ENCODE measurements at places on chromosomes 3 and 15.

- DNase-seq, result no peak
Observed at GRCh38 chr3:11390411-11391131, 118.4 kb downstream of the ATG7 start.

GRCh38 chr3:58824285-58824684, 157.7 kb upstream of the FAM3D start:
- peak; percentile 22 for DNase-seq

DNA sequence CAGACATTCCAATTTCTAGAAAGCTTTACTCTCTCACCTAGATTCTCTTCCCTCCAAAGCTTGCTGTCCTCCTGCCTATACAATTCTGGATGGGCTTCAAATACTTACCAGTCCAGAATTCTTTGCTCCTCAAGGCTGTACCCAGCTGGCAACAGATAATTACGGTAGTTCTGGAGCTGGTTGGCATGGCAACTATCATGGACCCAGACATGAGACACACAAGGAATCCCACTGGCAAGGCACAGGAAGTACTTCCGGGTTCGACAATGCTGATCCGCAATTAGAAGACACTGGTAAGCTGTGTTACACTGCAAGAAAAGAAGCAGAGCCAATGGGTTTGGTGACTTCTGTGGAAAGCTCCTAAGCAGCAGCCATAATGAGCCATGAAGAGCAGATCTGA, 37.9 kb downstream of the TUBGCP4 start:
- no peak for DNase-seq

GRCh38 chr3:164470471-164470870, 607.8 kb downstream of the SI start:
- DNase-seq, result no peak

- DNase-seq, result no peak
Observed at GRCh38 chr15:40271685-40272484, 11.0 kb downstream of the ANKRD63 start.

GRCh38 chr3:3806856-3807255, 7.6 kb downstream of the LRRN1 start:
- no peak for DNase-seq

DNA sequence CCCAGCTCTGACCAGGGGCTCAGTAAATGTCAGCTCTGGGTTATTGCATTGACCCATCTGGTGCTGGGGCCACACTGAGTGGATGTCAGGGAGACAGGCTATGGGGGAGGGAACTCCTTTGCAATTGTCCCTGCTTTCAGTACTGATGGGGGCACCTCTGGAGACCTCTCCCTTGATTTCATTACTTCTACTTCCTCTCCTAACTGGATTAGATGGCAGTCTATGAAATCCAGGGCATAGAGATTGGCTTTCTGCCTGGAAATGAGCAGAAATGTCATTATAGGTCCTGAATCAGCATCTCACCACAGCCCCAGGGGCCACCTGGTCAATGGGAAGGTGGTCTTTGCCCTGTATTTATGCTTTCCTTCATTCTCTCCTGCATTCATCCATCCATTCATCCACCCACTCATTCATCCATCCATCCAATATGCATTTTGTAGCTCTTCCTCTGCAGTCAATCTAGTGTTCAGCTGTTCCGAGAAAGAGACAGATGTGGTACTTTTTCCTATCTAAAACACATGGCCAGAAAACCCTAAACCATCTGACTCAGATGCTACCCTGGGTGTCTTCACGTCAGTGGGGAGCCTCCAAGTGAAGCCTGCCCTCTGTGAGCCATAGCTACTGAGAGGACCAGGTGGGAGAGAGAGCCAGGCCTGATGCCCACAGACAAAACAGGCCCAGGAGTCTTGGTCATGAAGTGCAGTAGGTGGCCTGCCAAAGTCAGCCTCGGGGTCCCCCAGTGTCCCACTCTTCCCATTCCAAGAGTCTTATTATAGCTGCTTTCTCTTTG, 57.1 kb downstream of the CCDC33 start:
- no peak for DNase-seq

DNA sequence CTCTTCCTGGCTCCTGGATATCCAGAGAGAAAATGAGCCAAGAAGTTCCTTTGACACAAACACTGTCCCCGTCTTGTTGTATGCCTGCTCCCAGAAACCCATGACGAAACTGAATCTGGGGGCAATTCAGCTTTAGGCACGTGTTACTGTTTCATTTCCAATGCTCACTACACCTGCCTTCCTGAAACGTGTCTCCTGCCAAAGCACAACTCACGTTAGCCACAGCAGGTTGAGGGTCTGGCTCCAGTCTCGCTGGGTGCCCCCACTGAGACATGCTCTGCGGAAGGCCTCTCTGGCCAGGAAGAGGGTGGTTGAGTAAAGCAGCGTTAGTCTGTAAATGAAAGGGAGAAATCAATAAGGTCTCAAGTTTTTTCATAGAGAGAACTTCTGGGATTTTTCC, 6.7 kb downstream of the RFT1 start:
- DNase-seq, result no peak

GRCh38 chr15:51621155-51621765, 1.3 kb downstream of the DMXL2 start:
- DNase-seq, result no peak

- no peak for DNase-seq
Observed at GRCh38 chr15:54033869-54034458, 55.7 kb downstream of the UNC13C start.

GRCh38 chr3:53040351-53040820, 5.5 kb downstream of the SFMBT1 start:
- no peak for DNase-seq

DNA sequence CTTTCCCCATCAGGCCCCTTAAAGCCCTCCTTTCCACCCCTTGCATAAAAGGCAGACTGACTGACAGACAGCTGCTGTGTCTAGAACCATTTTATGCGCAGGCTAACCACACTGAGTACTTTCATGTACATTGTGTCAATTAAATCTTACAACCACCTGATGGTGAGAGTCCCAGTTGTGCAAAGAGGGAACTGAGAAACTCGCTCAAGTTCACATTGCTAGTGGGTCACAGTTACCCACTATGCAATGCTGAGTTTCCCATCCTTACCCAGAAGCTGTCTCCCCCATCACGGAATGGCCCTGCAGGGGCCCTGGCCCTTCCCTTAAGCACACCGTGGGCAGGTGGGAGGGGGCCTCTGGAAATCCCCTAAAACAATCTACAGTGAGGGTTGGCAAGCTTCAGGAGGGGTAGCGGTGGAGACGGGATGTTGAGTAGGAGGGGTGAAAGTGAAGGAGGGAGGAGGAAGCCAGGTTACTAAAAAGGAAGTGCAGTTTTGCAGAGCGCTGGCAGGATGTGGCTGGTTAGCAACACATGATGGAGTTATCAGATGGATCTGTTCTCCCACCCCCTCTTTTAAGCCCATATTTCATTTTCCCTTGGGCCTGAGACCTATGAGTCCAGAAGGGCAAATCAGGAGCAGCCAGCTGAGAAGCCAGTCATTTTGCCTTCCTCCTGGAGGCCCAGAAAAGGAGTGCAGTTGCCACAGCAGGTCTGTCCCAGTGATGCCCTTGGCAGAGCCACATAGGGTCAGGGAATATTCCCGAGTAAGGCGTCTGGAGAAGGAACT, 30.0 kb downstream of the STARD5 start:
- no peak for DNase-seq

DNA sequence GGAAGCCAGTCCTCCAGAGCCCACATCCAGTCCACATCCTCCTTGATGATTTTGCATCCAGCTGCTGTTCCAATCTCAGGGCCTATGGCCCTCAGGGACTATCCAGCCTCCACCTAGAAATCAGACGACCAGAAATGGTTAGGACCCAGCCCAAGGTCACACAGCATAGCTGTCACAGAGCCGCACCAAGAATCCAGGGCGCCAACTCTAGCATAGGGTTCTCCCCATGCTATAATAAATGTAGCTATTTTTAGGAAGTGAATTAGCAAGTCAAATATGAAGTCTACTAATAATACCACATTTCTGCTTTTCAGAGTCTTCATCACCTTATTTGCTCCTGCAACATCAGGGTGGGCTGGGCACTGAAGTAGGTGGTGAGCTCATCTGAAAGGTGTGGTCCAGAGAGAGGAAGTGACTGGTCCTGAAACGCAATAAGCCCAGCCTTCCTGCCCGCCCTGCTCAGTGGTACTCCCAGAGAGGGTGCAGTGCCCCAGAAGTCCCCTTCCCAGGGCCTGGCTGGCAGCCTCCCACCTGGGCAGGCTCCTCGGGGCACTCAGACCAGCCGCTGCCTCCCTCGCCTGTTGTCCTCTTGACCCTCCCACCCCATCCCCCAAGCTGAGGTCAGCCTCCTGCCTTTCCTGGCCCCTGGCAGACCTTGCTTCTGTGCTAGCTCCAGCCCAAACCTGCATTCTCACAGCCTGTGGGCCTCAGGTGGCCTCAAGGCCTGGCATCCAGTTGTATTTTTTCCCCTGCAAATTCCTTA, 17.6 kb upstream of the CYP11A1 start:
- DNase-seq, result no peak

DNA sequence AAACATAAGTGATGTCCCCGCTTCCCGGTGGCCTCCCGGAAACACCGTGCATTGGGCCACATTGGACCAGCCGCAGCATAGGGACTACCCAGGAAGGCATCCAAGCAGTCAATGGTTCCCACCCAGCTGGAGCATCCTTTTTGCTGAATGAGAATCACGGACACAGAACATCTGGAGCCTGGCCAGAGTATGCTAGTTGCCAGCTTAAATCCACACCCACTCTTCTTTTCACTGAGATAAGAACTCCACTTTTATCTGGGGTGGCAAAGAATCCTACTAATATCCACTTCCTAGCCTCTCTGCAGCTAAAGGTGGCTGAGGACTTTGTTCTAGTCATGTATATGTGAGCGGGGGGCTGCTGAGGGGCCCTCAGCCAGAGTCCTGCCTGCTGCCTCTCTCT, 95.2 kb upstream of the PLXNA1 start:
- DNase-seq, result no peak

GRCh38 chr3:194675081-194675640, 3.2 kb upstream of the LSG1 start:
- DNase-seq, result no peak

DNA sequence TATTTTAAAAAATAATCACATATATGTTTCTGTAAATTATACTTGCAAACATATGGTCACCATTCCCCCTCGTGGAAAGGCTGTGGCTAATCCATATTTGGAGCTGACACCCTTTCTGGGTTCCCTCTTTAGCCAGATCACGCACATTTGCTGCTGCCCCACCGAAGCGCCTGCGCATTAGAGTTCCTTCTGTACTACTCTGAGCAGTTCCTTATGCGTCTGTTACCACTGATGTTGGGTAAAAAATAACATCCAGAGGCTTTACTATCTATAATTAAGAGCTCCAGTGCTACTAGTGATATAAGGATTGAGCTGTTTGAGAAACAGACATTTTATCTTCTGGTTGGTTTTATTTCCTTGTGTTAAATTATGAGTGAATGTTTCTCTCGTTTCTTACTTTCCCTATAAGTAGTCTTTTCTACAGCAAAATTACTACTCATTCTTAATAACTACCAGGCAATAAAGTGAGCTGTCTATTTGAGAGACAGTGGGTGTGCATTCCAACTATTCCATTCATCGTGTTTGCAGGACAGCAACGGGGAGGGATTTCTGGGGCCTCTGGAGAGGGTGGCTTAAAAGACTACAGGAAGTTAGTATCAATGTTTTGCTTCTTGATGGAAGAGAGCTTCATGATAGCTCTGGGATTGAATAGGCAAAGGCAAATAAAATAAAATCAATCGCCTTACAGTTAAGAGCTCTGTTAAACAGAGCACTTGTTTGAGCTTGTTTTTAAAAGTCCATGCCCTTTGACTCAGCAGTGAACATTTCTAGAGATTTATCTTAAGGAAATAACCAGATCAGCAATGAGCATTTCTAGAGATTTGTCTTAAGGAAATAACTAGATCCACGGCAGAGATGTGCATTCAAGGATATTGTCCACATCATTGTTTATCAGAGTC, 245.2 kb downstream of the CD47 start:
- no peak for DNase-seq

- no peak for DNase-seq
Observed at GRCh38 chr15:62591842-62592838, 427.1 kb upstream of the C2CD4B start.

DNA sequence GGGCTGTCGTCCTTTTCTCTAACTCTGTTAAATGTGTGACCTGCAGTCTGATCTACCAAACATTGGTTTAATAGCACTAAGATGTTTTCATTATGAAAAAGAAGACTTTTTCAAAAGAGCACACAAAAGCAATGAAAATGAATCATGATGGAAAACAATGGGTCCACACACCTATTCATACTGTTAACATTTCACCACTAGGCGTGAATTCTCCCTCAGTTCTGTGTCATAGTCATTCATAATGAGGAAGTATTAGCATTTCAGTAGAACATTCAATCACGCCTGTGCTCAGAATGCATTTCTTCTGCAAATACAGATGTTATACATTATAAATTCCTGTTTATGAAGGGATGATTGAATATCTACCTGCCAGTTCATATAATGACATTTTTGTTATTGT, 35.9 kb downstream of the EIF4E3 start:
- DNase-seq, result no peak

All from NCI-H1092 (cell line).